ENCODE measurements at places on chromosomes 7 and 10.

DNA sequence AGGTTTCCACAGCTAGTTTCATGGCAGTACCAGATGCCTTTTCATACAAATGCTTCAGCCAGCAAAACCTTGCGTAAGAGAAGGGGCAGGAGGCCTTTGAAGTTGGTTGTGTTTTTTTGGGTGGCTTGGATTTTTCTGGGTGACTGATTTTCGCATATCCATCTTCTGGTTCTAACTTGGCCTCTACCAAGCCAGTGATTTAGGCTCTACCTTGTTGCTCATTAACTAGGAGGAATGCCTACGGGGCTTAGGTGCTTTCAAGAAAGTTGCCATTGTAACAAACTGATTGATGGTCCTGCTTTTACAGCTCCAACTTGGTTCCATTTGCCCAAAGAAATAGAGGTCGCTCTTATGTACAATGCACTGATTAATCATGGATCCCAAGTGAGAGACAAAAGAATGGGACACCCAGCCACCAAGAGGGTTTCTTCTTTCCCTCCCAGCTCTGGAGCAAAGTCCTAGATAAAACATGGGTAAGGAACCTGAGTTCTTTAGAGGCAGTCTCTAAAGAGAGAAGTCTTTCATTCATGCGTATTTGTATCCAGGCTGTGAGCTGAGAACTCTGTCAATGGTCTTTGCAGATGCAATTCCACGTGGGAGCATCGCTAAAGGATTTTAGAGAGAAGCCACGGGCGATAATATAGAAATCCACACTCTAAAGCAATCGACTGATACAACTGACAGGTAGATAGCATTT, 92.1 kb upstream of the FGFR2 start:
- no peak for DNase-seq

DNA sequence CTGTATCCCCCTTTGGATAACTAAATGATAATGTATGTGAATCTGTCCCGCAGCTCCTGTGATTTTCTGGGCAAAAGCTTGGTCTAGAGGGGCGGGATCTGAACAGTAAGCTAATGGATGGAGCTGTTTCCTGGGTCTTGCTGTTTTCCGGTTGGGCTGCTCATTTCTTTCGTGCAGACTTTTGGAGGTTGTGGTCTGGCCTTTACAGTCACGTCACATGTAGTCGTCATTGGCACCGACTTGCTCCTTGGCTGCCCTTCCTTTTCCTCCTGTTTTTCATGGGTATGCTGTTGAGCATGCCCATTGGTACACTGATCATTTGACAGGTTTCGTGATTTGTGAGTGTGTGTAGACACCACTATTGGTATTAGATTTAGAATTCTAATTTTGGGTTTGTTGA, 2.0 kb downstream of the FBH1 start:
- no peak for DNase-seq

DNA sequence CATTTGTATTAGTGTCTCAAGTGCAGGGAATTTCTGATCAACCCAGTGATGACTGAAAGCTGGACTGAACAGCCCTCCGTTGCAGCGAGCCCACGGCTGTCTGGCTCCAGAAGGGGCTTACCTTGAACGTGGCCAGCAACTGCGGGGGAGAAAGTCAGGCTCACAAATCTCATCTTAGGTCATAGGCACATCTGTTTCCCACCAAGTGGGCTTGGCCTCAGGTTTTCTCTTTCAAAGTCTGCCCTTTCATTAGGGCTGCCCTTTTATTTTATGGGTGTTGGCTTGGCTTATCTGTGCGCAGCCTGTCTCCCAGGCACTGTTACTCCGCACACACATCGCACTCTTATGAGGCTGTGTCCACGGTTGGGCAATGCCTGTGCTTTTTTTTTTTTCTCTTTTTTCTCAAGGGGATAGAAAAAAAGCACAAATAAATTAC, 178.0 kb downstream of the JCAD start:
- DNase-seq: no peak

GRCh38 chr7:47884675-47885074, 63.6 kb downstream of the PKD1L1 start:
- no peak for DNase-seq

DNA sequence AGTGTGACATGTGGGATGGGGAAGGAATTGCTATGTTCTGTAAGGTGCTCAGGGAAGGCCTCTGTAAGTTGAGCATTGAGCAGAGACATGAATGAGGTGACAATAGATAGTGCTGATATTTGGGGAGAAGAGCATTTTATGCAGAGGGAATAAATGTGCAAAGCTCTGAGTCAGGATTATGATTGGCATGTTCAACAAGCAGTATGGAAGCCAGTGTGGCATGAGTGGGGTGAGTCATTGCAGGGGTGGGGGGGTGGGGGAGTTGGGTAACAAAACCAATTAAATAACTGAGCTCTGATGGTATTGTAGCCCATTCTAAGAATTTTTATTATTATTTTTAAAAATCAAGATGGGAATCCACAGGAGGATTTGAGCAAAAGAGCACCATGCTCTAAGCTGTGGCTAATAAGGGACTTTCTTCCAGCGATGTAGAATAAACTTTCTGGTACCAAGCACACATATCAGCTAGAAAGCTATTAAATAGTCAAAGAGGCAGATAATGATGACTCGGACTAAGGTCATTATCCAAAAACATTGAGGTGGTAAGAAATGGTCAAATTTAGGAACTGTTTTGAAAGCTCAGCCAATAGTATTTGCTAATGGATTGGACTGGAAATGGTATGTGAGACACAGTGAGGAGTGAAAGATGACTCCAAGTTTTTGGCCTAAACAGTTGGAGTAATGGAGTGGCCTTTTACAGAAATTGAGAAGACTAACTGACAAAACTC, 96.4 kb downstream of the PRKG1 start:
- no peak for DNase-seq

GRCh38 chr10:73917566-73918305, 6.8 kb downstream of the PLAU start:
- DNase-seq: no peak

All from anterior cingulate cortex (tissue), 58 donors.